ENCODE measurements at places on chromosomes 5 and 9.

DNA sequence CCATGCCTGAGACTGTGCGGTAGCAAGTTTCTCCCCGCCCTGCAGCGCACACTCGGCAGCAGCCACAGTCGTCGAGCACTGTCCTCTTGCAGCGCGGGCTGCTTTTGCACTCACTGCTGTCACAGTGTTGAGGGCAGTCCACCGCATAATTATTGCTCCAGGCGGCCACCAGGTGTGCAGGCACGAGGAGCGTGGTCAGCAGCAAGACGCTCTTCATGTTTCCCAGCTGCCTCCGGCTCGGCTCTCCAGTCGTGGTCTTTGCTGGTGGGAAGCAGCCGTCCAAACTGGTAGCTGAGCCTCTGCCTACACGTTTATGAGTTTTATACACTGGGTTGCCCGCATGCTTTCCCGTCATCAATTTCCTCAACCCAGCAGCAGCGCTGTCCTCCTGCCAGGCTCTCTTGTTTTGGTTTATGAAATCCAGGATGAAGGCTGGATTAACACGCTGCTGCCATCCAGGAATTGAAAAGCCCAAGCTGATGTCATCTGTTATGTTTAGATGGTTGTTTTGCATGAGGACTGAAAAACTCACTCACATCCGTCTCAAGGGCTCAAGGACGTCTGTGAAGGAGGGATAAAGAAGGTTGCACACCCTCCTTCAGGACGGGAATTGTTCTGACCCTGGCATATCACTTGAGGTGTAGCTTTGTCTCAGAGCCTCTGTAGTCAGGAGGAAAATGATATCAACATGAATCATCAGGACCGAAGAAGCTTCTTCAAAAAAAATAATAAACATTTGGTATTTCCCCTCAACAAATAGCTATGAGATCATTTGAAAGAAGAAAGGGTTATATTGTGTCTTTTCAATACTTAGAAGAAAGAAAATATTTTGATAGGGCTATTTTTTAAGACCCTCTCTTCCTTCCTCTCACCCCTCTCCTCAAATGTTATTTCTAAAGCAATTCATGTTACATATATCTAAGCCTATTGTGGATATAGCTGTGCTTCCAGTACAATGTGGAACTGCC is at the start of gene ESM1:
Gene ESM1 (minus strand): TSS at position 293 of the 968 bp plus-strand sequence. CDS start 76 bp downstream, at position 217.
- no peak for DNase-seq

DNA sequence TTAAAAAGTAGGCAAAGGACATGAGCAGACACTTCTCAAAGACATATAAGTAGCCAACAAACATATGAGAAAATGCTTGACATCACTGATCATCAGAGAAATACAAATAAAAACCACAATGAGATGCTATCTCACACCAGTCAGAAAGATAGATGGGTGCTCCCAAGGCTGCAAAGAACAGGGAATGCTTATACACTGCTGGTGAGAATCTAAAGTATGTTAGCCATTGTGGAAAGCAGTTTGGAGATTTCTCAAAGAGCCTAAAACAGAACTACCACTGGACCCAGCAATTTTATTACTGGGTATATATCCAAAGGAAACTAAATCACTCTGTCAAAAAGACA is 154.2 kb downstream of the NDUFS4 start:
- DNase-seq: no peak

DNA sequence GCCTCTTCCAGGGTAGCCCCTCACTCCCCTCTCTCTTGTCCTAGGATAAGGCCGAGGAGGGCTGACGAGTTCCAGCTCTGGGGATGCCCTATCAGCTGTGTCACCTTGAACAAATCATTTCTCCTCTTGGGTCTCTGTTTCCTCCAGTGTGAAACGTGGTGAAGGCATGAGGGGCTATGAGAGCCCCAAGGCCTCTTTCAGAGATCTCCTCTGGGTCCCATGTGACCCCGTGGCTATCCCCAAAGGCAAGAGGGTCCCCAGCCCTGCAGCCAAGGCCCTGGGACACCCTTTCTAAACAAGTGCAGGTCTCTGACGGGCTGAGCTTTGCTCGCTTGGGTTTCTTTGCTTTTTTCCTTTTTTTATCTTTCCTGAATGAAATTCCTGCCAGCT is 25.5 kb upstream of the SPTLC1 start:
- no peak for DNase-seq

DNA sequence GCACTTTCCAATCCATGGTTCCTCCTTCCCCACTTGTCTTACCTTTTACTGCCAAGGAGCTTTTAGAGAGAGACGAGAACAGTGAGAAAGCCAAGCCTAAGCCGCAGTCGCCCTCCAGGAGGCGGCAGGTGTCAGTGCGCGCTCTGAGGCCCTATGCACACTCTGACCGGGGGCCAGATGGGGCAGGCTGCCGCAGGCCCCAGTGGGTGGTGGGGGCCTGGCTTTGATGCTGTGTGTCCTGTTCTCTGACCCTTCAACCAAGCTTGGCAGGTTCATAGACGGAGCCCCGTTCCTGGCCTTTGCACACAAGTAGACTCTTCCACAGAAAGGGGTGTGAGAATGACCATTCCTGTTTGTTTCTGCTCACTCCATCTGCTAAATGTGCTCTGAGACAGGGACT is 77.3 kb downstream of the WNK2 start:
- no peak for DNase-seq

DNA sequence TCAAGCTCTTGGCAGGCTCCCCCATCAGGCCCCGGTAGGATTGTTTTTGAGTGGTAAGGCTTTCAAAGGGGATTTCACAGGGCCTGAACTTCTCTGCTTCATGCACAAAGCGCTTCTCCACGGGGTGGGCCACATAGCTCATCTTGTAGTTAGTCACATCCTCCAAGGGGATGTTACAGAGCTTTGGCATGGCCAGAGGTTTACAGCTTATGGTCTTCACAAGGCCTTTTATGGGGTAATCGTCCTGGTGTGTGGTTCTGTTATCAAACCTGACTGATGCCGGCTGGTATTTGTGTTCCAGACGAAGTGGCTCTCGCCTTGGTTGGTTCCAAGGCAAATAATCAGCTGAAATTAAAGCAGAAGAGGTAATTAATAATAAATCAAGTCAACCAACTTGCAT is 104.3 kb downstream of the SAXO1 start:
- no peak for DNase-seq

DNA sequence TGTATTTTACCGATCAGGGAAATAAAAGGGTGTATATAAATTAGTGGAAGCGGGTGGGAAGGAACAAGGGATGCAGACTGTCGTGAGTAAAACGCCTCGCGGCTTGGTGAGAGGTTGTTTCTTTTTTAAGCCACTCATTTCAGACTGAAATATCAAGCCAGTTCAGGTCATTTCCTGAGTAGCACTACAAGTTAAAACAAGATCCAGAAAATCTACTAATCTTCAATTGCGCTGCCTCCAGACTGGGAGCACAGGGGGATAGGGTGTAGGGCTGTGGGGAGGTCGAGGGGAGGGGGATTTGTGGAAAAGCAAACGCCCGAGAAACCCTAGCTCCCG is 140.8 kb downstream of the TSSK1B start:
- DNase-seq: no peak

- no peak for DNase-seq
Observed at GRCh38 chr9:101399643-101399970, 956 bp downstream of the ZNF189 start.

GRCh38 chr5:75405296-75405695 is 68.3 kb downstream of the HMGCR start:
- DNase-seq: no peak

DNA sequence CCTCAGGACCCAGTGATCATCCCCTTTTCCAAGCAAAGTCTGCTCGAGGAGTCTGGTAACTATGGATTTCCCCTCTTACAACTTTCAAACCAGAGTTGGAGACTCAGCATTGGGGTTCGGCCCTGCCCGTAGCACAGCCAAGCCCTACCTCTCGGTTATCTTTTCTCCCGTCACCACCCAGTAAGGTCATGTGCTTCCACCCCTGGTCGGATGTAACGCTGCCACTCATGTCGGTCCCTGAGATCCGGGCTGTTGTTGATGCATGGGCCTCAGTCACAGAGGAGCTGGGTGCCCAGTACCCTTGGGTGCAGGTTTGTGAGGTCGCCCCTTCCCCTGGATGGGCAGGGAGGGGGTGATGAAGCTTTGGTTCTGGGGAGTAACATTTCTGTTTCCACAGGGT is 1.2 kb downstream of the GALT start:
- DNase-seq: no peak

DNA sequence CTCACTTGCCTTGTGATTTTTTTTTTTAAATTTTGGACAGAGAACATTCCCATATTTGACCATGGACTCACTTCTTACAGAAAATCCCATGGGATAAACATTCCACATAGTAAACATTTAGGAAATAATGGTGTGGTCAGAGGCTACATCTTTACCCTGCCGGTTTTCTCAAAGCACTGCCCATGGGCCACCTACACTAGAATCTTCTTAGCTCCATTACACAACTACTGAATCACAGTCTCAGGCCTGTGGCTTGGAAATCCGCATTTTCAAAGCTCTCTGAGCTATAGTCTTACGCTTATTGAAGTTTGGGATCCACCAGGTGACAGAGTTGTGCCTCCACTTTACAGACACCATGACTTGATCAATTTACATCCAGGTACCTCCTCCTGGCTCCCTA is 39.4 kb downstream of the ALG2 start:
- no peak for DNase-seq

DNA sequence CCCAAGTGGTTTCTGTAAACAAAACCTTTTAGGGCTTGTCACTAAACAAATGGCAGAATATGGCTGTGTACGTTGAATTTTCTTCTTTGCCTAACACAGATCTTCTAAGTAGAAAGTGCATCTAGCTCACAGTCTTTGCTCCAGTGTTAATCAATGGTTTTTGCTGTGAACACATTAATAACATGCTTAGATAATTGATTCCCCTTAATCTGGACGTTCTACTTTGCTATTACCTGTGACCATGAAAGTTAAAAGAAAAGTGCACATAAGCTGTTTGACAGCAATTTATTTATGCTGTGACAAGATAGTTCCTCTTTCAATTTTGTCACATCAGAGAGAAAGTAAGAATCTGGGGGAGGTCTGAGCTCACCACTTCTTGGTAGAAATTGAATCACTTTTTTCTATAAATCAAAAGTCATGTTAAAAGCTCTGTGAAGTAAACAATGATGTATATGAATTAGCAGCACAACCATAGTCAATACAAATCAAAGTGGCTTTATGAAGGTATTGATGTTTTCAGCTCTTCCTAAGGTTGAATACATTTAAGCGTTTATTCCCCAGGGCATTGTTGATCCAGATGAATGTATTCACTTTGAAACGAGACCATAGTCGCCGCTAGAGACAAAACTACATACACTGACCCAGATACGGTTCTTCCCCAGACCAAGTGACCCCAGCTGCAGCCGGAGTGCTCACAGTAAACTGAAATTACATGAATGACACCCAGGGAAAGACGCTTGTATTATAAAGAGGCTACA is 174.6 kb upstream of the ZNF608 start:
- DNase-seq: no peak

GRCh38 chr5:80181618-80182211 is 74.1 kb downstream of the SERINC5 start:
- DNase-seq: no peak

DNA sequence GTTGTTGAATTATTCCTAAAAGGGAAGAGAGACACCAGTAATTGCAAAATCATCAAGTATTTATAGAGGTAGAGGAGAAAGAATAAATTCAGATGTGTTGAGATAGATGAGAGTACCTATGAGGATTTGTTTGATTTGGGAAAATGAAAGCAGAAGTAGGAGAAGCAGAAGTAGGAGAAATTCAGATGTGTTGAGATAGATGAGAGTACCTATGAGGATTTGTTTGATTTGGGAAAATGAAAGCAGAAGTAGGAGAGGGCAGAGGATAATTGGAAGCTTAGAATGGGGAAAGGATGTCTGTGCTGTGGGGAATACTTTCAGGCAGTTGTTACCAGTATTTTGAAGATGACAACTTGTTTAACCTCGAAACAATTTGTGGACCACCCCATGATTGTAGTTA is 35.1 kb upstream of the ZCCHC7 start:
- DNase-seq: no peak

- DNase-seq: no peak
Observed at GRCh38 chr5:179914032-179914755, 6.5 kb upstream of the TBC1D9B start.

DNA sequence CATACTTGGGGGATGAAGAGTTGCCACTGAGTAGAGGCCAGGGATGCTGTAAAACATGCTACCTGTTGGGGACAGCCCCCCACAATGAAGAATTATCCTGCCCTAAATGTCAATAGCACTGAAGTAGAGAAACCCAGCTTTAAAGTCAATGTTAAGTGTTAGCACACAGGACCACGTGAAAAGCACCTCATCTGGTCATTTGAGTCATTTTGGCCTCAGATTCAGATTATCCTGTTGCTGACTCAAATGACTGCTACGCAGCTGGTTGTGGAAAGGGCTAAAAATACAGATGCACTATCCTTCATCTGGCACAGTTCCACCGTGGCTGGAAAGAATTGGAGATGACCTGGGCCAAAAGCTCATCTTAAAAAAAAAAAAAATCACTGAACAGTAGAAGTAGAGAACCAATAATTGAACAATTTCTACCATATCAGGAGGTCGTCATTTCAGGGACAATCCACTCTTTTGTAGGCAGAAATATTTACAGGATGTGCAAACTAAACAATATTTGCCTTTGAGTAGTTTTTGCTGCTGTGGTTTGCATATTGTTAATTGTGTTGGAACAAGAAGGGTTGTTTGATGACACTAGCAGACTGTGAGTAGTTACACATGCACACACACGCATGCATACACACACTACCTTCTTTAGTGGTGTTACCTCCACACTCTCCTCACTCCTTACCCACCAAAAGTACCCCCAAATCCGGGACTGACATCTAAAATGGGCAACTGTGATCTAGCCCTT is 195.3 kb upstream of the KLF9 start:
- DNase-seq: no peak

DNA sequence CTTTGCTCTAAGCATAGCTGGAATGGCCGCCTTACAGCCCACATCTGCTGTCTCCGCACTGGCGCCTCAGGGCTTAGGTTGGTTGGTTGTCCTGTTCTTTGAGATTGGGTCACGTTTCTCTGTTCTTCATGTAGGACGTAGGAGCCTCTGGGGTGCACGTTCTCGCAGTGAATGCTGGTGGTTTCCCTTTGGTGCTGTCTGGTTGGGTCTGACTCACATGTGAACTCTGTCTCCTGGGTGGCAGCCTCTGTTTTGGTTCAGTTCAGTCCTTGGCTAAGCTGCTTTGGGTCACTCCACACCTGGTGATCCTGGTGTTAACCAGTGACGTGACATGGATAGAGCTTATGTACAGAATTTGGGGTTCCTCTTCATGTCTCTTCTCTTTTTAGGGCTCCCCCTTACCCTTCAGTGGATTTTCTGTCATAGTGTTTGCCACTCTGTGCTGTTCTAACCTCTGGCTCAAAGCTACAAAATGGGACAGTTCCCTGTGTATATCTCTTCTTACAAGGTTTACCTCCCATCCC is 12.6 kb upstream of the LPCAT1 start:
- DNase-seq: no peak

DNA sequence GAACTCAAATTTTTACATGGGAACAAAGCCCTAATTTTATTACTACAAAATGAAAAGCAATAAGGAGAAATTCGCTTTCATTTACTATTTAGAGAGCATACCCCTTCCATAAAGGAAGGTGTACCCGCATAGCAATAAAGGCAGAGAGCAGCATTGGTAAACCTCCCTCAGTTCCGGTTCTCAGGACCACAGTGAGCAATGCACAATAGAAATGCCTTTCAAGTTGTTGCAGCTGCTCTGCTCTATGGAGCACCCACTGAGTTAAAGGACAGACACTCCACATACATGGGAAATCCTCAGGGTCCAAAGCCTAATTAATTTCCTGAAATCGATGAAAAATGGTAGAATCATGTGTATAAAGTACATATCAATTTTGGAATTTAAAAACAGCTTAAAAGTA is 89.9 kb upstream of the MPDZ start:
- DNase-seq: no peak
